ENCODE measurements at places on chromosomes 1 and 21.

GRCh38 chr1:208540724-208541123, 296.5 kb upstream of the PLXNA2 start:
- no peak for DNase-seq

DNA sequence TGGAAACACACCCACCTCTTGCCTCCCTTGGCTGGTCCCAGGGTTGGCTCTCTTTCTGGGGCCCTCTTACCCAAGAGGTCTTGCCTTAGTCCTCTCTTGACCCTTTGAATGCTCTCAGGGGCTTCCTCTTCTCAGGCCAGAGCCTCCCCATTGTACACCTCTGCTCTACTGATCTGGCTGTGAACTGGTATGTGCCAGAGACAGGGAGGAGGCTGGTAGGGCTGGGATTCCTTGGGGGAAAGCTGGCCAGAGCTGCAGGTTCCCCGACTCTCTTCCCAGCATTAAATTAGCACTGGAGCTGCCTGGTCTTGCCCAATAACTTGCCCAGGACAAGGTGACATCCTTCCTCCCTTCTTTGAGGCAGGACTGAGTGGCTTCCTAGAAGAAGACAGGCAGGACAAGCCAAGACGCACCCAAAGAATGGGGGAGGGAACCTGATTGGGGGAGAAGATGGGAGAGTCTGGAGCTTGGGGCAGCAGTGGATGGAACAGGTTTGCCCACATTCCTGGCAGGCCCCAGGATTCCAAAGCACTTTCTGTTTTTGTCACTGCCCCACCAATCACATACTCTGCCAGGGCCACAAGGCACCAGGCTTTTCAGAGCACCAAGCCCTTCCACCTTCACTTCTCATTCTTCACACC, 37.2 kb upstream of the CITED4 start:
- DNase-seq = no peak

DNA sequence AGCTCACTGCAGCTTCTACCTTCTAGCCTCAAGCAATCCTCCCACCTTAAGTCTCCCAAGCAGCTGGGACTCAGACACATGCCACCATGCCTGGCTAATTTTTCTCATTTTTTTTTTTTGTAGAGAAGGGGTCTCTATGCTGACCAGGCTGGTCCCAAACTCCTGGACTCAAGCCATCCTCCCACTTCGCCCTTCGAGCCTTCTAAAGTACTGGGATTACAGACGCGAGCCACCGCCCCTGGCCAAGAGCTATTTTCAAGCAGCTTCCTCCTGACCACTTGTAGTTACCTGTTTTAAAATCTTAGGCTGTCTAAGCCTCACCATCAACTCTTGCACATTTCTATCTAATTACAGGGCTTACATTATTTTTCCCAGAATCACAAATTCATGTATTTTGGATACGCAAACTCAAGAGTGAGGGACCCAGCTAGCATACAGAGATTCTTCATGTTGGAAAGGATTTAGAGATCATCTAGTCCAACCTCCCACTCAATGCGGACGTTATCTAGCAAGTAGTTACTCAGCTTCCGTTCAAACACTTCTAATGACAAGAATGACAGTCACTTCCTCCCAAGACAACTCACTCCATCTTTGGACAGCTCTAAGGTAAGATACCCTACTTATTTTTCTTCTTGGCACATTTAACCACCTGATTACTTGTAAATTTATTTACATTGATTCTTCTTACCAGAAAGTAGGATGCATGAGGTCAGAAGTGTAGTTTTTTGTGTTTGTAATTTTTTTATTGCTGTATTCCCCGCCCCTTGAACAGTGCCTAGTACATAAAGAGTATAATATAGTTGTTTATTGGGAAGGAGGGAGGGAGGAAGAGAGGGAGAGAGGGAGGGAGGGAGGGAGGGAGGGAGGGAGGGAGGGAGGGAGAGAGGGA, 65.4 kb downstream of the LUZP1 start:
- DNase-seq = peak; percentile 67

- DNase-seq = no peak
Observed at GRCh38 chr21:29490016-29490415, 191.3 kb downstream of the BACH1 start.

DNA sequence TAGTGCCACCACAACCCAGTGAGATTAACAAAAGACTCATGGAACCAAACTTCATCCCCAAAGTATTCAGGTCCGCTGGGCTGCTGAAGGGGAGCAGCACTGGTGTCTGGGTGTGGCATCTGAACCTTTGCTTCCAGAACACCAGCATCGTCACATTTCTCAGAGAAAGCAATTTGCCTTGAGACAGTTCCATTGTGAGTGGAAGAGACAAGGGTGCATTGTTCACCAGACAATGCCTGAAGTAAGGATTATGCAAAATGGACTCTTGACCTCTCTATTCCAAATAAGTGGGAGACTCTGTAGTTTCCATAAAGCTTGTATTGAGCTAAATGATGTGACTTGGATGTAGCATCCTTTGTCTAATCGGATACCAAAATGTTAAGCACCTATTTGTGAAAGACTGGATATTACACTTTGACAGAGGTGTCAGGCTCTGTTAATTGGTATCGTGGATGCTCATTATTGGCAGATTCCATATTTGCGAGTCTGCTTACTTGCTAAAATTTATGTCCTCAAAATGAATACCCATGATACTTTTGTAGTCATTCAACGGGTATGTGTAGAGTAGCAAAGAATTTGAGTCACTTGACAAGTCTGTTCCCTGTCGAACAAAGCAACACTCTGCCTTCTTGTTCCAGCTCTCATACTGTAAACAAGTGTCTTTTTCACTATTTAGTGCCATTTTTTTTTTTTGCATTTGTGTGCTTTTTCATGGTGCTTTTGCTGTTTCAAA, 75.6 kb downstream of the MRPS6 start:
- DNase-seq = no peak

GRCh38 chr1:150564051-150564991, 15.1 kb downstream of the MCL1 start:
- DNase-seq = peak; percentile 61

DNA sequence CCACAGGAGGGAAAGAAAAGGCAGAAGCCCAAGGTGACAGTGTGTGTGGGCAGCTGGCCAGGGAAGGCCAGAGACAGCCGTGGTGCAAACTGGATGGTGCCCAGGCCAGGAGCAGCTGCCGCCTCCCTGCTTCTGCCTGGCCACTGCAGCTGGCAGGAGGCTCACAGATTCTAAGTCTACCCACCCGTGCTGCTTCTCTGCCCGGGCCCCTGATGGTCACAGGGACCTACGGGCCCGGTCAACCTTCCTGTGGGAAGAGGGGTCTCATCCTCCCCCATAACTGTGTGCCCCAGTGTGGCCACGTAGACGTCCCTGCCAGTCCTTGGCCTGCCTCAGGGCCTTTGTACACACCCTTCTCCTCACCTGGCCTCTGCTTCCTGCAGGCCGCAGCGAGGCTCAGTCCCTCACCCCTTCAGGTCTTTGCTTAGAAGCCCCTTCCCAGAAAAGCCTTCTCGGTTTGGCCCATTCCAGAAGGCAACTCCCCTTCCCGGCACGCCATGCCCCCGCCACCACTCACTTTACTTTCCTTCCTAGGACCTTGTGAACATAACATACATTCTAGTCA, 192.6 kb upstream of the AJAP1 start:
- DNase-seq = no peak

GRCh38 chr21:34078915-34079314, 5.5 kb downstream of the MRPS6 start:
- DNase-seq = peak; percentile 62

DNA sequence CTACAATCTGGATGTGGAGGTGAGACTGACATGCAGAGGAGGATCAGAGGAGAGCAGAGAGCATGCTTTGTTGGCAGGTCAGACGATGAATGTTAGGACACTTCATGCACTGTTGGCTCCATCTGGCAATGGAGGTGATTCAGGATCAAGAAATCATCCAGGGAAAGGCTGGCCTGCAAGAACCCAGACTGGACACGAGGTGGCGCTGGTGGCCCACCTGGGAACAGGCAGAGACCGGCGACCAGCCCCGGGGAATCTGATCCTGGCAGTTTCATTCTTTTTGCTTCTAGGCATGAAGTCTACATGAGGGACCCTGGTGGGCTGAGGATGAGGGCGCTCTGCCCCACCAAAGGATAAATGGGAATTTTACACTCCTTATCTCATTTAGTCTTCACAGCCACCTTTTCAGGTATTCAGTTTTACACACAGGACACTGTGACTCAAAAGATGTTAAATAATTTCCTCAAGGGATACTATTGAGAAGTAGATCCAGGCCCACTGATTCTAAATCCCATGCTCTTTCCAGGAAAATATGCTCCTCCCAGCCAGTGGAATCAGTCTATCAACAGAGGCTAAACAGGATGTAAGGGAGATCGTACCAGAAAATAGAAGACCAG, 26.2 kb upstream of the SCMH1 start:
- DNase-seq = peak; percentile 68

Data from activated CD8-positive, alpha-beta T cell treated with anti-CD3 and anti-CD28 coated beads for 36 hours (primary cell).